ENCODE measurements at places on chromosomes 13 and 19. TPM values are rescaled to one million over a fixed set of nuclear protein-coding genes. Genes with fewer than 3 reads are reported as not detected.

ZNF492 gene
- polyA plus RNA-seq = 0.83 TPM

ZNF560 gene
- not detected for polyA plus RNA-seq

URAD gene
- polyA plus RNA-seq = not detected

C19orf38 gene
- polyA plus RNA-seq = 1.5 TPM

FPR3 gene
- not detected for polyA plus RNA-seq

EBI3 gene
- 3.4 TPM for polyA plus RNA-seq

B3GNT8 gene
- polyA plus RNA-seq = 0.26 TPM

OR7A5 gene
- not detected for polyA plus RNA-seq

ZNF581 gene
- polyA plus RNA-seq = 61.3 TPM

ANGPTL8 gene
- not detected for polyA plus RNA-seq

GRCh38 chr13:46320821-46321220, 66.2 kb downstream of the RUBCNL start:
- no peak for DNase-seq

DNA sequence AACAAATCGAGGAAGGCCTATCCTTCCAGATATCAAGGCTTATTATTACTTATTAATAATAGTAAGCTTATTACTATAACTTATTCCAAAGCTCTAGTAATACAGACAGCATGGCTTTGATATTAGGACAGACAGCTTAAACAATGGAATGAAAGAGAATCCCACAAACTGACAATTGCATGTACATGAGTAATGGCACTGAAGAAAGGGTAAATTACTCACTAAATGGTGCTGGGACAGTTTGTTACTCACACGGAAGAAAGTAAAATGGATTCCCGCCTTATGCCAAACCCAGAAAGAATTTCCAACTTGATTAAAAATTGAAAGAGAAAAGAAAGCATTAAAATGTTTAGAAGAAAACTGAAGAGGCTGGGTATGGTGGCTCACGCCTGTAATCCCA, 60.3 kb downstream of the MIPEP start:
- DNase-seq = no peak

- no peak for DNase-seq
Measured at GRCh38 chr19:51179256-51179655, 37.2 kb downstream of the SIGLEC7 start.

DNA sequence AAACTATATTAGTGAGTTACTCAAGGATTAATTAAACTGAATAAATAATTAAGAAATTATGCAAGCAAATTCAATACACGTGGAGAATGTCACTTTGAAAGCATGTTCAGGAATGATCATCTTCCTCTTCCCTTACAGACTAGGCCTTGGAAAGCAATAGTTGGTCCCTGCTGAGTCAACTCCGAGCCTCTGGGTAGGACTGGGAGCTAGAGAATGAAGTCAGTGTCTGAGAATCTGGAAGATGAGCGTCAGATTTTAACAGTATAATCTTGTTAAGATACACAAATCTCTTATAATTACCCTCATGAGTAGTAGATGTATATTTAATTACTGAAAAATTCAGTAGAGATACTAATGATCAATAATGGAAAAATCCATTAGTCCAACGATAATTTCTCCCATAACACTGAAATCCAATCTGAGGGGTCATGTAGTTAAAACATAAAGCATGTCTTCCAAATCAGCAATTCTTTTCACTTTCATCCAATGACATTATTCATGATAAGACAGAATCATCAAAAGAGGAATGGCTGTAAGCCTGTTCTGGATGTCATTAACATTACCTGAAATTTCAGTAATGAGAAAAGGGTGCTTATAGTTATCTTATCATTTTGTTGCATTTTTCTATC, 423.0 kb downstream of the DCT start:
- DNase-seq = no peak

- DNase-seq = peak; percentile 65
Measured at GRCh38 chr19:10390652-10391286, 10.4 kb upstream of the TYK2 start.

DNA sequence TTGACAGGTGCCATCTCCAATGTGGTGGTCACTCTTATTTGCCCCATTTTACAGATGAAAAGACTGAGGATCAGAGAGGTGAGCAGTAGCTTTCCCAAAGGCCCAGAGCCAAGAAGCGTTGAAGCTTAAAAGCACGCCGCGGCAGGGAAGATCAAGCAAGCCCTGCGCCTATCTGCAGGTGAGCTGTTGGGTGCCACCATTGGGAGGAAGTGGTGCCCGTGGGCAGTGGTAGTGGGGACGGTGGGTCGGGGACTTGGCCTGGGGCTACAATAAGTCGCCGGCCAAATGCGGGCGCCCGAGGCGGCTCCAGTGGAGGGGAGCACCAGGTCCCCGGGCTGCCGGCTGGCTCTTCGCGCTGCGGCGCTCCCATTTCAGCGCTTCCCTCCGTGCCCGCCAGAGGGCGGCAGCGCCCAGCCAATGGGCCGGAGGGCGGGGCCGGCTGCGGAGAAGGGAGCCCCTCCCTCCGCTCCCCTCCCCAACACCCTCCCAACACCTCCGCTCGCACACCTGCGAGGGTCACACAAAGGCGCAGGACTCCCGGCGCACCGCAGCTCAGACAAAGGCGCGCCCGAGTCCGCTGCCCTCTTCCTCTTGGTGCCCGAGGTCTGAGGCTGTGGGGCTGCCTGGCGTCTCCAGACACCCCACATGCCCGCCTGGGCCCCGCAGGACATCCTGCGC, 744 bp upstream of the POU2F2 start:
- DNase-seq = peak; percentile 88

GRCh38 chr19:8305798-8306197, 2.4 kb downstream of the CD320 start:
- no peak for DNase-seq

DNA sequence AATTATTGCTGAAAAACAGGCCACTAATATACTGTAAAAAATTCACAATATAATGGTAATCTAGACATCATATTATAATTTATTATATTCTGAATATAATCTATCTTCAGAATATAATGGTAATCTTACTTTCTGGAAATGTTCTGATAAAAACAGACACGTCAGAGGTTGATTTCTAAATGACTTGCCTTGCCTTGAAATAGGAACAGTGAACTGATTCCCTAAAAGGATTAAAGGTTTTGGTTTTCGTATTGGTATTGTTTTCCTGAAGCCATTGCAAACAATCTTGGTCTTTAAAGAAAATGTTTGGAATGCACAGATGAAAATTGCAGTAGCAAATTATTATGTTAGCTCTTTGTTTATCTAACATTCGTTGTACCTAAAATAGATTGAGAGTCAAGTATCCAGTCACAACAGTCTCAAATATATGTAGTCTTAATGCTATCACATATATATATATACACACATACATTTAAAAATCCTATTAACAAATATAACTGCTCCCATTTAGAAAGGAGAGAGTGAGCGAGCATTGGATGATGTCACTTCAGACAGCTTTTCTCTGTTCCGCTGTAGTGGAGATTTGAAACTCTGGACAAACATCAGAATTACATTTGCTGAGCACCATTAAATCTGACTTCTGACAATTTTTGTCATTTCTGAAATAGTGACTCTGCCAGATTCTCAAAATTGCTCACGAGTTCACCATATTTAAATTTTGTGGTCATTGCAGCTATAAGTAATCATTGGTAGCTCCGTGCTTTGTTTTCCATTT, 1.7 kb downstream of the ITM2B start:
- no peak for DNase-seq

DNA sequence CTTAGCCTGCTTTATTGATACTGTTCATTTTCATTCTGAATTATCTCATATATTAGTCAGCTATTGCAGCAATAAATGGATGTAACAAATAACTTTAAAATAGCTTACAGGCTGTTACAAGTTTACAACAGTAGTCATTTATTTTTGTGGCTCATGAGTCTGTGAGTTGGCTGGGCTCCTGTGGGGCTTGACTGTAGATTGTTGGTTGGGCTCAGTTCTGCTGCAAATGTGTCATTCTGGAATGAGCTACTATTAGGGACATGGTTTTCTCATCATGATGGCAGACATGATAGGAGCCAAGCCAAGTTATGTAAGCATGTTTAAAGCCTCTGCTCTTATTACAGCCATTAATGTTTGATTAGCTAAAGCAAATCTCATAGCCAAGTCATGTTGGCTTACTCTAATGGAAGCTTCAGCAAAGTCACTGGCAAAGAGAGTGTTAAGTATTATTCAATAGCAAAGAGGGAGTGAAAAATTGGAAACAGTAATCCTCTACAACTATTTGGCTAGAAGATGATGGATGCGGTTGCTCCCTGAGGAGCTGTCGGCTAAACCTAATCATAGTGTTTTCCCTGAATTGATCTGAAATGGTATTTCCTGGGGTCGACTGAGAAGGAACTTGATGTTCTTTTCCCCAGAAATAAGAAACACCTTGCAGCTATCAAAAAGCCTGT, 391.3 kb downstream of the TDRD3 start:
- DNase-seq = no peak

GRCh38 chr13:99639126-99639525, 137.9 kb downstream of the TM9SF2 start:
- DNase-seq = no peak

GRCh38 chr13:79483086-79483706, 2.2 kb downstream of the NDFIP2 start:
- DNase-seq = no peak

DNA sequence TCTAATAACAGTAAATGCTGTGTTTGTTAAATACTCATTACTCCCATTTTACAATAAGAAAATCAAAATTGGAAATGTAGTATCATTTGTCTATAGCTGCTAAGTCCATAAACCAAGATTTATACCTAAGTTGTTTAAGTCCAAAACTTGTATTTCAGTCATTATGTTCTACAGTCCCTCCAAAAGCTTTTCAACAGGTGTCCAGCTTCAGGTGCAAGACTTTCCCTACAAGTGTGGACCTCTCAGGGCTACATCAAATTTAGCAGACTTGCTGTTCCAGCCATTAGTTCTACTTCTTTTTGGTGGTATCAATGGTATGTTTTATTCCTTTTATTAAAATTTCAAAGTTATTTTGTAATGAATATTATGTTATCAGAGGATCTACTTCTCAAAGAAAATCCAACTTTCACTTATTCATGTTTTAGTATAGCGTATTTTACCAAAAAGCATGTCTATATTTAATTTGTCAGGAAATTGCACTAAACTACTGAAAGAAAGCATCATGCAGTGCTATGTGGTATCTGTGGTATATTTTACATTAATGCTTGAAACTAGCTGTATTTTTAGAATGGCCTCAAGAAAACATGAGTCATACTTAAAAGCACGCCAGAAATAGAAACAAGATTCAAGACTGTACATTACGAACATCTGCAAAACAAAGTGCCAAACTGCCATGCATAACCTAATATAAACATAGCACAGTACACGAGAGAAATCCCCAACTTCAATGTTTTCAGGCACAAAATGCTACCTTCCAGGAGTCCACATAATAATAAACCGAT, 44.5 kb downstream of the VWA8 start:
- peak; percentile 11 for DNase-seq

GRCh38 chr13:43339805-43340550, 316.6 kb downstream of the DNAJC15 start:
- no peak for DNase-seq

- no peak for DNase-seq
Measured at GRCh38 chr13:80118506-80118905, 222.4 kb downstream of the SPRY2 start.

DNA sequence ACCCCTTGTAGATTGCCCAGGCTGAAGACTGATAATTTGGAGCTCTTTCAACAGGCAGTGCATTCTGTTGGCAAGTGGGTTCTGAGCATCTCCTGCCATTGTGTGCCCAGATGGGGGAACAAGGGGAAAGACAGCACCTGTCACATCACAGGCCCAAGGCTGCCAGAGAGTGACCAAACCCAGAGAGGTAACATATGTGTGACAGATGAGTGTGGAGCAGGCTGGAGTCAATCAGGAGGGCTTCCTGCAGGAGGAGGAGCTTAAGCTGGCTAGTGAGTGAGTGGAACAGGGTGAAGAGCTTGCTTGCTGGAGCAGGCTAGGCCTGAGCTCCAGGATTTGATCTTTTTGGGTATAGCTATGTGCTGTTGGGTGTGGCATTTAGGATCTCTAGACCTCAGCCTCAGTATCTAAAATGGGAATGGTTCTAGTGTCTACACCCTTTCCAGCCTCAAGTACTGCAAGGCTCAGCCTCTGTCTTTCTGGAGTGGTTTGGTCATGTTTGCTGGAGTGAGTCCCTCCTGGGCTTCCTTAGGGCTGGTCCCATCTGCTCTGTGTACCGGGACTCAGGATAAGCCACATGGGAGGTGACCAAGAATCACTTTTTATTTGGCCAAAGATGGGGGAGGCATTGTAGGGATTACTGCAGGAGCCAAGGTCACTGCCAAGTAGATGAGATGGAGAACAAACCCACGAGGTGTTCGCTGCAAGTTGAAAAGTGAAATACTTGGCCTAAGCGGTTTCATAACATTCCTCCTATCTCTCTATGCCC, 152.4 kb upstream of the TSHZ3 start:
- no peak for DNase-seq

- no peak for DNase-seq
Measured at GRCh38 chr19:51086153-51086850, 3.6 kb upstream of the KLK14 start.

GRCh38 chr19:3062165-3063105, at the start of gene TLE5:
TLE5 (minus strand) TSS chr19:3062495; CDS start chr19:3062200, 295 bp downstream.
- DNase-seq = peak; percentile 74

GRCh38 chr13:43153436-43154090, 130.2 kb downstream of the DNAJC15 start:
- no peak for DNase-seq

- DNase-seq = no peak
Measured at GRCh38 chr13:47085346-47085745, 188.5 kb upstream of the HTR2A start.

DNA sequence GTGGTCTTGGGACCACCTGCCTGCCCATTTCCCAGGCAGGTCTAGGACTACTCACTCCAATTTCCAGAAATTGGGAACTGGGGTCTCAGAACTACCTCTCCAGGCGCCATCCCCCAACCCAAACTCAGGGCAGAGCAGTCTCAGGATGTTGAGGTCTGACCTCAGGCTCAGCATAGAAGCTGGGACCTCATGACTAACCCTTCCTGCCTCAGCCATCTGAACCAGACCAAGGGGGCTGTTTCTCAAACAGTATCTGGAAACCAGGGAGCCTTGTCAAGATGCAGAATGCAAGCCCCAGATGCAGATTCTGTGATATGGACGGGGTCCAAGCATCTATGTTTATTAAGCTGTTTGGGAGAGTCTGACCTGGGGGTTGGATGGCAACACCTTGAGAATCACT, 1.3 kb downstream of the FBXW9 start:
- DNase-seq = no peak

- peak; percentile 26 for DNase-seq
Measured at GRCh38 chr19:16527971-16528521, 14.2 kb downstream of the CHERP start.

- no peak for DNase-seq
Measured at GRCh38 chr13:60617991-60618733, 221.1 kb downstream of the TDRD3 start.
